ENCODE measurements at places on chromosomes 3 and 15. TPM values are rescaled to one million over a fixed set of nuclear protein-coding genes. Genes with fewer than 3 reads are reported as not detected.

ANP32A gene
- 289 TPM for total RNA-seq

NCEH1 gene
- 36.8 TPM for total RNA-seq

HRG gene
- total RNA-seq = not detected

GP9 gene
- not detected for total RNA-seq

NANOGP8 gene
- not detected for total RNA-seq

VEPH1 gene
- 0.27 TPM for total RNA-seq

MNS1 gene
- 2.7 TPM for total RNA-seq

MME gene
- not detected for total RNA-seq

STT3B gene
- total RNA-seq = 102 TPM

RAMAC gene
- total RNA-seq = 39.4 TPM

HEG1 gene
- total RNA-seq = 6.8 TPM

All from A549 treated with ZK216348 at 1 μM for 4 hours (cell line).